ENCODE measurements at places on chromosomes 1 and 21.

DNA sequence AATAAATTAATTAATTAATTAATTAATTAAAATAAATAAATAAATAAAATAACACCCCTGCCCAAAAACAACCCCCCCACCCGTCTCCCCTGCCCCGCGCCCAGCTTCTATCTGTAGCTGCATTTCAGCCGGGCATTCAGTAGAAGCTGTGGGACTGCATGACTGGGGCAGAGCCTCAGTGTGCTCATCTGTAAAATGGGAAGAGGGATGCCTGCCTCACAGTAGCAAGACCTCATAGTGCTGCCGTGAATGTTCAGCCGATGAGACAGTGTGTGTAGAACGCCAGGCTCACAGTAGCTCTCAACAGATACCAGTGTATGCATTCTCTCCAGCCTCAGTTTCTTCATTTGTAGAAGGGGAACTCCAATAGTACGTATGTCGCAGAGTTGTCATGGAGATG is 8.7 kb downstream of the PADI4 start:
- no peak for DNase-seq

DNA sequence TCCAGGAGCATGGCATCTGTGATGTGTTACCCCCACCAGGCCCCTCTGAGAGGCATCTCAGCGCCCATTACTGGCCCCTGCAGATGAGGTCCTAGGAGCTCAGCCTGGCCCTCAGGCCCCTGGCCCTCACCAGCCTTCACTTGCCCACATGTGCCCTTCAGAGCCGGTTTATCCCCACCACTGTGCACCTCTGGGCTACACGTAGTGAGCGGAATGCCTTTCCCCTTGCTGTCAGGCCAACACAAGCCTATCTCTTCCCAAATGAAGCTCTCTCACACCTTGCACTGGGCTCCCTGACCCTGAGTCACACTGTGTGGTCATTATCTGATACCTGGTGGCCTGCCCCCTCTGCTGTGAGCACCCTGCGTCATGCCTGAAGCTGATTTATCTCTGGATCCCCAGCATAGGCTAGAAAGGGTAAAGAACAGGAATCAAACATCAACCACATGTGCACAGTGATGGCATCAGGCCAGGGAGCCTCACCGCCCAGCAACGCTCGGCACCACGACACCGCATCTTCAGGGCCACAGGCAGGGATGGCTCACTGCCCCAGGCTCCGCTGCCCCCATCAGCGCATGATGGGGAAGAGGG is 49.1 kb downstream of the GLIS1 start:
- DNase-seq: no peak

GRCh38 chr1:169102567-169102966 is 3.9 kb upstream of the ATP1B1 start:
- DNase-seq: no peak

GRCh38 chr1:21188235-21188634 is 11.5 kb upstream of the EIF4G3 start:
- no peak for DNase-seq

- no peak for DNase-seq
Observed at GRCh38 chr1:181081395-181081794, 7.1 kb upstream of the IER5 start.
